ENCODE measurements at places on chromosomes 2 and 18.

DNA sequence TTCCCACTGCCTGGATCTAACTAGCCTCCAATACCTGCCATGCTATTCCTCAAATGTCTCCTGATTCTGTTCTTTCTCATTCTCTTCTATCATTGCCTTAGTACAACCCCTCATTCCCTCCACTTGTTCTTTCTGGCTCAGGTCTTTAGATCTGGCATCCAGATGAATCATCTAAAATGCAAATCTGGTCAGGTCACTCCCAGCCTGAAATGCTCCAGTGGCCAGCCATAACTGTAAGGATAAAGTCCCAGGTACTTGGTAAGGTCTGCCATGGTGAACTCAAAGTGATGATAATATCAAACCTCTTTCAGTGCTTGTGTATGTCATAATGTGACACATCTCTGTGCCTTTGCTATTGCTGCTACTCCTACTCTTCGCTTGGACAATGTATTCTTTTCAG is 2.9 kb upstream of the SNRNP27 start:
- peaks cover 6% of the 10 kb centered on the region for H3K4me1 ChIP-seq
- no peak for DNase-seq
- H3K4me3 ChIP-seq = no peak overlapping the region
- H3K27ac ChIP-seq = no peak overlapping the region

- no peak overlapping the region for H3K27ac ChIP-seq
- DNase-seq = no peak
- H3K27me3 ChIP-seq = no peaks in the 10 kb centered on the region
- H3K4me1 ChIP-seq = no peaks in the 10 kb centered on the region
Observed at GRCh38 chr18:55302167-55302833, 285.7 kb downstream of the TCF4 start.

DNA sequence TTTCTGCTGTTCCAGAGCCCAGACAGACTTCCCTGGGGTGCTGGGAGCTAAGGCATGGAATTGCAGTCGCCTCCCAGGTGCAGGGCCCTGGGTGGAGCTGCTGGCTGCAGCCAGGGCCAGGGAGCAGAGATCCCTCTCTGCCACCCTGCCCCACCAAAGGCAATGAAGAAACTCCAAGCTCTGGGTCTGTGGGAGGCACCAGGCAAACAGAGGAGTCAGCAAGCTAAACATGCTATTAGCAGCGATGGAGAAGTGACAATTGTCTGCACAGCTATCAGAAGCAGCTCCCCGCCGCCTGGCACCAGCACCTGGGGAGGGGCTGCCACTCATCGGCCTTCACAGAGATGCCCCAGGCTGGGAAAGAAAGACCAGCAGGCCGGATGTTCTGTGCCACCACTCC is 28.0 kb upstream of the COX5B start:
- no peak for DNase-seq
- no peaks in the 10 kb centered on the region for H3K36me3 ChIP-seq
- no peaks in the 10 kb centered on the region for H3K4me1 ChIP-seq
- no peak overlapping the region for H3K27ac ChIP-seq

DNA sequence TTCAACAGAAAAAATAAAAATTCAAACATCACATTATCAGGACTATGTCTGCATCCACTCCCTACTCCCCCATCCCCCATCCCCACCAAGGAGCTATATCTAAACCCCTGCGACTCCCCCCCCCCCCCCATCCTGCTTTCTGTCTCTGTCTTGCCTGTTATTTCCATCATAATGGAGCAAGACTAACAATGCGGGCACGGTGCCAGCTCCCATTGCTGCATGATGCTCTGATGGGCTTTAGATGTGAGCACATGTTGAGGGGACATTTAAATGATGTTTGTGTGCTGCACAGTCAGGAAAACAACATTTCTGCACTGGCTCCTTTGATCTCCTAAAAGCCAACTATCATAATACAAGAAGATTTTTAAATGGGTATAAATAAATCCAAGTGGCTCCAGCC is 644.2 kb upstream of the SETBP1 start:
- H3K27me3 ChIP-seq = no peaks in the 10 kb centered on the region
- H3K27ac ChIP-seq = no peak overlapping the region
- H3K4me3 ChIP-seq = no peak overlapping the region
- H3K4me1 ChIP-seq = no peaks in the 10 kb centered on the region

DNA sequence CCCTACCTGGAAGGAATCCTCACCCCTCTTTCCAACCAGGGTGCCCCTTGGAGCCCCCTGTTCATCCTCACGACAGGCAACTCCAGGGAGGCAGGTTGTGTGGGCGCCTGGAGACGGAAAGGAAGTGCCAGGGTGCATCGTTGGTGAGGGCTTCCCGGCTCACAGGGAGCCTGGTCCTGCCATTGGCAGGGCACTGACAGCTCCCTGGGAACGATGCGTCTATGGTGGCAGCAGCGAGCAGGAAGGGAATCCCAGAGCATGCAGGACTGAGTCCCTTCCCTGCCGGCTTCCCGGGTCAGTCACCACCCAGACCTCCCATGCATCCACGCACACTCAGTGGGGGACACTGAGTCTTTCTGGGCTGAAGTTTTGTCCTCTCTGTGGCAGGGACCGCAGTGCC is 117.6 kb downstream of the INHBB start:
- H3K27me3 ChIP-seq = peaks cover 21% of the 10 kb centered on the region
- H3K36me3 ChIP-seq = peaks cover 2% of the 10 kb centered on the region
- no peak overlapping the region for H3K4me3 ChIP-seq

- no peak overlapping the region for H3K4me3 ChIP-seq
- no peak overlapping the region for H3K27ac ChIP-seq
Observed at GRCh38 chr2:57372237-57372984, 674.2 kb upstream of the VRK2 start.

DNA sequence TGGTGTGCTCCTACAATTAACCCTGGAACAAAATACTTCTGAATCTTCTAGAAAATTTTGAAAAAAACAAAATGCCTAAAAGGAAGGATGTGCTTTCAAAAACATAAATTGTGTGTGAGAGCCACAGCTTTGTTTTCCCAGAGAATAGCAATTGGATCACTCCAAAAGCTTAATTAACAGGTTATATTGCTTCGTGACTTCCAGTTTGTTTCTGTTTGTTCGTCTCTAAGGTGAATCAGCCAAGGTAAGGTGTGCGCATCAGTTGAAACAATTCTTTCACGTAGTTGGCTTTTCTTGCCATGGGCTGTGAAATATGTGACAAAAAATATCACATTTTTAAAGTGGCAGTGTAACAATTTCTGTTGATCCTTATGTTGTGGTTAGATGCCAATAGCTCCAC is 90.3 kb upstream of the BARD1 start:
- H3K4me1 ChIP-seq = no peaks in the 10 kb centered on the region
- no peak overlapping the region for H3K27ac ChIP-seq
- no peak for DNase-seq

- DNase-seq = no peak
- H3K4me3 ChIP-seq = no peak overlapping the region
- H3K27me3 ChIP-seq = no peaks in the 10 kb centered on the region
Observed at GRCh38 chr18:2515908-2516625, 55.2 kb downstream of the METTL4 start.

- no peaks in the 10 kb centered on the region for H3K36me3 ChIP-seq
- H3K4me1 ChIP-seq = no peaks in the 10 kb centered on the region
- no peak overlapping the region for H3K27ac ChIP-seq
- no peak for DNase-seq
- H3K4me3 ChIP-seq = no peak overlapping the region
- H3K27me3 ChIP-seq = no peaks in the 10 kb centered on the region
Observed at GRCh38 chr2:107025869-107026380, 140.0 kb upstream of the ST6GAL2 start.

- peaks cover 19% of the 10 kb centered on the region for H3K27me3 ChIP-seq
- no peak overlapping the region for H3K4me3 ChIP-seq
- no peak for DNase-seq
- peaks cover 5% of the 10 kb centered on the region for H3K36me3 ChIP-seq
- H3K4me1 ChIP-seq = peaks cover 14% of the 10 kb centered on the region
Observed at GRCh38 chr2:172281648-172282570, 145.5 kb upstream of the ITGA6 start.

GRCh38 chr2:104745846-104746245 is 108.1 kb upstream of the POU3F3 start:
- DNase-seq = no peak
- peaks cover 5% of the 10 kb centered on the region for H3K27me3 ChIP-seq
- H3K4me3 ChIP-seq = no peak overlapping the region
- H3K27ac ChIP-seq = no peak overlapping the region
- no peaks in the 10 kb centered on the region for H3K4me1 ChIP-seq

GRCh38 chr2:75698918-75699317 is 11.8 kb downstream of the GCFC2 start:
- peaks cover 4% of the 10 kb centered on the region for H3K4me1 ChIP-seq
- H3K36me3 ChIP-seq = peaks cover 10% of the 10 kb centered on the region
- H3K27ac ChIP-seq = no peak overlapping the region
- no peak for DNase-seq
- no peak overlapping the region for H3K4me3 ChIP-seq

DNA sequence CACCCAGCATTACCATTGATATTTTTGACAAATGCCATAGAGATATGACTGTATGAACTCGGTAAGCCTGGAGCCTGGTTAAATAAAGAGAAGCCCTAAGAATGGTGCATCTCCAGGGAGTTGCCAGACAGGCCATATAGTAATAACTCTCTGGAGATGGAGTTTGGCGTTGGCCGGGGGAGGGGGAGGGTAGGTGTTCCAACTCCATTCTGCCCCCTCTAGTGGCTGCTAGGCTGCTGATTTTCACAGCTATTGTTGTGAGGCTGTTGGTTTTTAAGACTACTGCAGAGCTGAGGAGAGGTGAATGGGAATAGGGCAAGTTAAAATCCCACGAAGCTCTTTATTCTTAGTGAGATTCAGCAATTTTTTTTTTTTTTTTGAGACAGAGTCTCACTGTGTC is 99.9 kb downstream of the GALNT14 start:
- H3K4me3 ChIP-seq = no peak overlapping the region
- H3K27me3 ChIP-seq = no peaks in the 10 kb centered on the region
- no peaks in the 10 kb centered on the region for H3K4me1 ChIP-seq

DNA sequence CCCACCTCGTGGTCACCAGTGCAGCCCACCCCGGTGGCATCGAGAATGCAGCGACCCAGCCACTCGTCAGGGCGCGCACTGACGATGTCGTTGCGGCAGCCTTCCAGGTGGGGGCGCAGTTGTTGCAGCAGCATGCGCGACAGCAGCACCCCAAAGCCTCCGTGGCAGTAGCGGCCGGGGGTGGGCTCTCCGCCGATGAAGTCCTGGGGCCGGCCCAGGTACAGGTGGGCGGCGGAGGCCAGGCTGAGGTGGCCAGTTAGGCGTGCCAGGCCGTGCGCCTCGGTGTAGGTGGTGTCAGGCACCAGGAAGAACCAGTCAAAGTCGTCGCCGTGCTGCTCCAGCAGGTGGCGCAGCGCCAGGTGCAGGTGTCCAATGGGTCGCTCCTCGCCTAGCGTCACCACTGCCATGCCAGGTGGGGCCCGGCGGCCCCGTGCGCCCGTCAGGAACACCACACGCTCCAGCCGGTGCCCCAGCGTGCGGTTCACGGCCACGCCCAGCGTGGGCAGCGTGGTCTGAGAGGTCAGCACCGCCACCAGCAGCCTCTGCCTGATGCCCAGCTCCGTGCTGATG is 1.9 kb downstream of the CHPF start:
- no peaks in the 10 kb centered on the region for H3K27me3 ChIP-seq
- H3K36me3 ChIP-seq = no peaks in the 10 kb centered on the region
- H3K4me1 ChIP-seq = peaks cover 18% of the 10 kb centered on the region
- DNase-seq = peak; percentile 89
- H3K27ac ChIP-seq = peak overlapping the region; percentile 60

GRCh38 chr18:39701055-39701783 is 2135.6 kb upstream of the CELF4 start:
- H3K4me3 ChIP-seq = no peak overlapping the region
- no peaks in the 10 kb centered on the region for H3K4me1 ChIP-seq
- no peak overlapping the region for H3K27ac ChIP-seq
- H3K27me3 ChIP-seq = no peaks in the 10 kb centered on the region

DNA sequence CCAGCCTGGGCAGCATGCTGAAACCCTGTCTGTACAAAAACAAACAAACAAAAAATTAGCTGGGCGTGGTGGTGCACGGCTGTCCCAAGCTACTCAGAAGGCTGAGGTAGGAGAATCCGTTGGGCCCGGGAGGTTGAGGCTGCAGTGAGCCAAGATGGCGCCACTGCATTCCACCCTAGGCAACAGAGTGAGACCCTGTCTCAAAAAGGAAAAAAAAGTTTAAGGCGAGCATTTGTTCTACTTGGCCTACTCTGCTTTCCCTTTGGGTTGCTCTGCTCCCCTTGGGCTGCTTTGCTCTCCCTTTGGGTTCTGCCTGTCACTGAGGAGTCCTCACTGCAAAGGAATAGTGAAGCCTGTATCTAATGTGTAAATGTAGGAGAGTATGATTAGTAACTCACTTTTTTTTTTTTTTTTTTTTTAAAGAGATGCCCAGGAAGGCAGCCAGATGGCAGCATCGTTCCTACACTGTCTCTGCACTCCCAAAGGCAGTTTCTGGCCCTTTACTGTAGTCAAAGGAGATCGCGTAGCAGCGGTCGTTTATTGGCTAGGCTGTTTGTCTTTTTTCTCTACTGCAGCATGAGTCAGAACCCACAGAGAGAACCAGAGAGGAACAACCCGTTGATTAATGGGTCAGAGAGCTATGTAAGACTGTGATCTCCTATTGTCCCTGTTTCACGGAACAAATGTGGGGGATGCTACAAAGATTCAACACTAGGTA is 118.3 kb upstream of the CWC22 start:
- peaks cover 24% of the 10 kb centered on the region for H3K27me3 ChIP-seq
- H3K36me3 ChIP-seq = no peaks in the 10 kb centered on the region
- no peak overlapping the region for H3K4me3 ChIP-seq
- H3K27ac ChIP-seq = no peak overlapping the region

DNA sequence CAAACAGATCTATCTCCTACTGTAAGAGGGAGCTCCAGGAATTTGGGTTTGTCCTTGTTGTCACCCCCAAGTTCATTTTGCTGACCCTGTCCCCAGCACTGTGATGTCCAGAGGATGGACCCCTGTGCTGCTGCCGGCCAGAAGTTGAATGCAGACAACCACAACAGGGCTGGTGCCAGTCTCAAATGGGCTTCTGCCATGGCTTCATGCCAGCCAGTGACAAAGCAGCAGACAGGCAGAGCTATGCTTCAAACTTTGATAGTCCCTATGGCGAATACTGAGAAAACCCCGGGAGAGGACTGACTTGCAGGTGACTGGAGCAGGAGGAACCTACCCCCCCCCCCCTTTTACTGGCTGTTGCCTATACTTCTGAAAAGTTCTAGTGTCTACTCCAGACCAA is 3.2 kb downstream of the SMAD7 start:
- peaks cover 56% of the 10 kb centered on the region for H3K4me1 ChIP-seq
- H3K36me3 ChIP-seq = peaks cover 9% of the 10 kb centered on the region
- no peaks in the 10 kb centered on the region for H3K27me3 ChIP-seq
- H3K27ac ChIP-seq = peak overlapping the region; percentile 96

GRCh38 chr18:44880170-44880569 is 199.5 kb downstream of the SETBP1 start:
- DNase-seq = no peak
- no peaks in the 10 kb centered on the region for H3K36me3 ChIP-seq
- H3K27ac ChIP-seq = no peak overlapping the region
- H3K27me3 ChIP-seq = peaks cover 29% of the 10 kb centered on the region
